ENCODE measurements at places on chromosomes 1 and 21.

DNA sequence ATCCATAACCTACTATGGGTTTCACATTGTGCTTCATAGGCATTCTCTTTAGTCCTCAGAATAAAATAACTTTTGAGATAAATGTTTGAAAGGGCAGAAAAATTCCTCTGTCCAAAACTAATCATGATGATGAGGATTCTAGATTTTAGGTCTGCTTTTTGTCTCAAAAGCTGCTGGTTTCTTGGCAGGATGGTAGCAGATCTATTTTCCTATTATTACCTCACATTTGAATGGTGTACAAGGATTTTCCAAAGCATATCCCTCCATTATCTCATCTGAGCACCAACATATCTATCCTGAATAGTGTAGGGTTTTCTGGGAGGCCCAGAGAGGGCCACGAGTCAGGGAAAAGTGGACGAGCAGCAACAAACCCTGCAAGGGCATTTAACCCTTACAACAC lies 201.9 kb downstream of the PLPP3 start:
- DNase-seq: no peak

DNA sequence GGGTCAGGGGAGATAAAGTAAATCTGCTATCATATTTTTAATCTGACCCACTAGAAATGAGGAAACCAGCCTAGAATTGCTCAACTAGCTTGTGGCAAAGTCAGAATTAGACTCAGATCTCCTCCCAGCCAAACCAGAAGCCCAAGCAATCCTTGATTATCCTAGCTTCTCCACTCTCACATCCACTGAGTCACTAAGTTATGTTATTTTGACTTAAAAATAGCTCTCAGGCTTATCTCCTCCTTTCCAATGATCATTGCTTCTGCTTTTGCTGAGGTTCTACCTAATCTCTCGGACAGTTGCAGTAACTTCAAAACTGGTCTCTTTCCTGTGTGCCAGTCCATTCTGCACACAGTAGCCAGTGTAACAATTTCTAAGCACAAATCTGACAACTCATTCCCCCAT lies 22.9 kb downstream of the OVAAL start:
- DNase-seq: peak; percentile 39

DNA sequence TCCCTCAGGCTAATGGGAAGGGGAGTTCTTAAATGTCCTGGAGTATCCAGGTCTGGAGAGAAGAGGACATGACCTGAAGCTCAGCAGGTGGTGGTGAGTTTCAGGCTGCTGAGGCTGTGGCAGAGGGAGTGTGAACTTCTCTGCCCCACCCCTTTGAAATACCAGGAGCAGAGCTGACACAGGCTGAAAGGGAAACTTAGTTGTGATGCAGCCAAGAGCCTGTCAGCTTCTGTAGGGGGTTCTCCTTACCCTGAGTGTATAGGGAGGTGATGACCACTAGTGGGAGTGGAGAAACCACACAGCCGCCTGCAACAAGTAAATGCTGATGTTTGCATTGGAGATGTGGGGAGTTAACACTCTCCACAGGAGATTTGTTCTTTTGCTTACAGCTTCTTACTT lies 152.3 kb downstream of the FCRL5 start:
- DNase-seq: peak; percentile 79

- peak; percentile 44 for DNase-seq
Measured at GRCh38 chr1:67735806-67736627, 51.0 kb downstream of the GADD45A start.

DNA sequence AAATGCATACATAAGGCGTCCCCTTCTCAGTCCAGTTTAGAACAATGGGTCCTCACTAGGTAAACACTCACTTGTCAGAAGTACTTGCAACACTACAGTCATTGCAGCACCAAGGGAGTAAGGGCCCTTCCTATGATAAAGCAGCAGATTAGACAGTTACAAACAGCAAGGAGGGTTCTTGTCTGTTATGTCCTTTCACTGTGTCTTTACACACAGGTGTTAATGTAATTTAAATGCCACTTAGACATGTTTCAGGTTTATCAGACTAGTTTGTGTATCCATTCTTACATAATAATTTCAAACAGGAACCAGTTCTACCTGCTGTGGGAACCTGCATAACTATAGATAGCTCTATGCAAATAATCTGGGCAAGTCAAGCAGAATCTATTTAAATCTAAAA lies 105.6 kb upstream of the USH2A start:
- DNase-seq: no peak

GRCh38 chr1:154157520-154158306 lies 2.8 kb upstream of the NUP210L start:
- peak; percentile 59 for DNase-seq

GRCh38 chr1:194060481-194060880 lies 874.1 kb upstream of the B3GALT2 start:
- DNase-seq: no peak

GRCh38 chr1:10673109-10673711 lies 123.2 kb downstream of the CASZ1 start:
- no peak for DNase-seq

DNA sequence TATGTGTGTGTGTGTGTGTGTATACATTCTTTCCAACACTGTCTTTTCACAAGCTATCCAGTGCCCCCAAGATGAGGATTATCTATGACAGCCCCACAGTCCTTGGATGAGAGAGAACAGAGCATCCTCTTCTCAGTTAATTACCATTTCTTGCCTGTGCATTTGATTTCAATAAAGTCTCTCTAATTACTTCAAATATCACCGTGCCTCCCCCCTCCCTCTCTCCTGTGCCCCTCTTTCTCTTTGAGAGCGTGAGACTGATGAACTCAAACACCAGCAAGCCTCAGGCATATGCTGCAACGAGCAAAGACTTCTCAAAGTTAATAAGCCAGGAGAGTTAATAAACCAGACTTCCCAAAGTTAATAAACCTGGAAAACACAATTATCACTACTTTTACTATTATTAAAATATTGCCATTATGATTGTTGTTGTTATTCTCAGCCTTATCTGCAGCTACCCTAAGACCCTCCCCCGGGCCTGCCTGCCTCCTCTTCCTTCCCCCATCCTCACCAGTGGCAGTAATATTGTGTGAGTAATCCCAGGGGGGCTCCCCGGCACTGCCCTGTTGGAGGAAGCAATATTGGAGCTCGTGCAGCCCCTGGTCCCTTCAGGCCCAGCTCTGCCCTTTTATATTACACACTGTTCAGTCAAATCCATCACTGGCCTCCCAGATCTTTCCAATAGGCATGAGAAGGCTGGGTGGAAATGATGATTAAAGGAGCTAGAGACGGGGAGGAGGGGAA lies 30.9 kb downstream of the LMX1A start:
- DNase-seq: no peak

GRCh38 chr1:226582966-226583365 lies 34.4 kb downstream of the STUM start:
- peak; percentile 44 for DNase-seq

DNA sequence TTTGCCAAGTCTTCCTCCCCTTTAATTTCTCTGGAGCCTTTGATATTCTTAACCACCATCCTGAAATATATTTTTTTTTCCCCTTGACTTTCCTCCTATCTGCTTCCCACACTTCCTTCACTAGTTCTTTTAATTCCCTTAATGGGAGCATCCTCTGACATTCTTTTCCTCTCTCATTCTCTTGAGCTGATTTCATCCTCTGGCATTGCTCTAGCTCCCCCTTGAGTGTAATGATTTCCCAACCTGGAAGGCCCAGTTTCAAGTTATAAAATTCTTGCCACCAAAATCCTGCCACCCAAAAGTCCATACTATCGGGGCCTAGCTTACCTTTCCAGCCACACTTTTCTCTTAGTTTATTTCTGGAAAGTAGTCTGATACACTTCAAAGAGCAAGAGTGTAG lies 39.5 kb upstream of the UBE2U start:
- no peak for DNase-seq

DNA sequence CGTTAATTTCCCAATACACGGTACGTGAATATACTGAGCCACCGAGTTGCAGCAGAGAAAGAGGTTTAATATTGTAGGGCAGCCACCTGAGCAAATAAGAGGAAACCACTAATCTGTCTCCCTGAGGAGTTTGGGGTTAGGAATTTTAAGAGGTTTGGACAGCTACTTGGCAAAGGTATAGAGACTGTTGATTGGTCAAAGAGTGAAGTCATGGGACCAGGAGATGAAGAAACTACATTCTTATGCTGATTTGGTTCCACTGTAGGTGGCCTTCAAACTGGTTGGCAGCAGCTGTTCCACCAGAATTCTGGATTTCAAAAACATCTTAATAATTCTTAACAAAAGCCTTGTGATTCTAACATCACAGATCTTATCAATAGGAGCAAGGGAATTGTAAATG lies 485.4 kb upstream of the PRMT6 start:
- no peak for DNase-seq

GRCh38 chr1:147611021-147611426 lies 59.3 kb downstream of the ACP6 start:
- DNase-seq: no peak

- DNase-seq: no peak
Measured at GRCh38 chr1:240800291-240800690, 188.3 kb upstream of the GREM2 start.

GRCh38 chr1:24793447-24794129 lies 48.3 kb downstream of the CLIC4 start:
- DNase-seq: no peak

- DNase-seq: no peak
Measured at GRCh38 chr1:220708936-220709801, 19.0 kb downstream of the C1orf115 start.

DNA sequence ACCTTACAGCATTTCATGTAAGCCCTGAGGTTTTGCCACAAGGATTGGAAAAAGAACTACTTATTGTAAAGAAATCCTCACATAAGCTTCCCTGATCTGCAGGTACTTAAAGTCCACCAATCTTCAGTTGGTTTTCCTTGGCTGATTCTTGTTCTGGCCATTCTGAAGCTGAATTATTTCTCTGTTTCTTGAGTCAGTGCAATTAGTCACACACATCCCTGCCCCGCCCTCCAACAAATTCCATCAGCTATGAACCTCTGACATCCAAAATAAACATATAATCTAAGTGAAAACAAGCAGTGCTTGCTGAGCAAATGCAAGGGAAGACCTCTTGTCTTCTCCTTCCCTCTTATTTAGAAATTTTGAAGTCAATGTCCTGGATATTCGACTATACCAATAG lies 8.2 kb upstream of the FNDC7 start:
- DNase-seq: no peak

GRCh38 chr1:6486433-6487011 lies 4.9 kb downstream of the PLEKHG5 start:
- DNase-seq: peak; percentile 80

DNA sequence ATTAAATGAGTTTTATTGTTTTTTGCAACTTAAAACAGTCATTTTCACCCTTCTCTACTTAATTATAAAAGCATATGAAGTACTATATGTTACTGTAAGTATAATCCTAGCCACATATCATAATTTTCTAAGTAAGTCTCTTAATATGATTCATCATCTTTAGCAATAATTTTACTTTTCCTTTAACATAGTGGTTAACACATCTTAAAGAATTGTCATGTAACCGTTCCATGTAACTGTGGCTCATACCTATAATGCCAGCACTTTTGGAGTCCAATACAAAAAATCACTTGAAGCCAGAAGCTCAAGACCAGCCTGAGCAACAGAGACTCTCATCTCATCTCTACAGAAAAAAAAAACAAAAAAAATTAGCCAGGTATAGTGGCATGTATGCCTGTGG lies 260.6 kb upstream of the DUSP10 start:
- no peak for DNase-seq

DNA sequence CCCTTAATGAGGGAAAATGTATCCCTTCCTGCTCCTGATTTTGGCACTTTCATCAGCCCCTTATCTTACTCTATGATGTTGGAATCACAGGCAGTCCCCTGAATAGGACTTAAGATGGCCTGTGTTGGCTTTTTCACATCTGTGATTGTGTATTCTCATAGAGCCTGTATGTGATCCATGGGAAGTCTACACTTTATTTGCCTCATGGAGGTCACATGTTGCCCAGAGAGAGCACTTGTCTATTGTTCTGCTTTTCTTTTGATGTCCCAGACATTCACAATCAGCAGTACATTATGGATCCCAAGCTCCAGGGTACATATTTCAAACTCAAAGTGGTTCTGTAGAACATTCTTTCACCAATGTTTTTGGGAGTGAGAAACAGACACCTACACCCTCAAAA lies 885.2 kb upstream of the ADGRL2 start:
- DNase-seq: peak; percentile 8

- DNase-seq: no peak
Measured at GRCh38 chr1:1081311-1082238, 7.5 kb upstream of the RNF223 start.

GRCh38 chr1:16441282-16441665 lies 750 bp downstream of the NECAP2 start:
- peak; percentile 45 for DNase-seq

- peak; percentile 48 for DNase-seq
Measured at GRCh38 chr21:31195334-31196015, 148.6 kb downstream of the TIAM1 start.

GRCh38 chr1:150186789-150187559 lies 37.3 kb downstream of the PLEKHO1 start:
- DNase-seq: peak; percentile 82

DNA sequence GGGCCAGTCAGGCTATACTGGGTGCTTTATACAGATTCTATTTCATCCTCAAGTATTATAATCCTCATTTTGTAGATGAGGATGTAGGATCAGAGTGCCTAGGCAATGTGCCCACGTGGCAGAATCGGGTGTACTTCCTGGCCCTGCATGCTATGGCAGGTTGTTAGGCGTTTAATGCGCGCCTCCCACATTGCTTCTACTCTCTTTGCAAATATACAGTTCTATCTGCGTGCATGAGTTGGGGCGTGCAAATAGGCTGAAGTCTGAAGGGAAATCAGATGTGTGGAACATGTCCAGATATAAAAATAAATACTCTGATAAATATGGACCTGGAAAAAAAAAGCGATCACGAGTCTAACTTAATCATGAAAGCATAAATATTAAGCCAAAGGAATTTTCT lies 194.7 kb upstream of the FMN2 start:
- no peak for DNase-seq
